Calu3 (cell line): ENCODE measurements at places on chromosomes 3 and 15.

DNA sequence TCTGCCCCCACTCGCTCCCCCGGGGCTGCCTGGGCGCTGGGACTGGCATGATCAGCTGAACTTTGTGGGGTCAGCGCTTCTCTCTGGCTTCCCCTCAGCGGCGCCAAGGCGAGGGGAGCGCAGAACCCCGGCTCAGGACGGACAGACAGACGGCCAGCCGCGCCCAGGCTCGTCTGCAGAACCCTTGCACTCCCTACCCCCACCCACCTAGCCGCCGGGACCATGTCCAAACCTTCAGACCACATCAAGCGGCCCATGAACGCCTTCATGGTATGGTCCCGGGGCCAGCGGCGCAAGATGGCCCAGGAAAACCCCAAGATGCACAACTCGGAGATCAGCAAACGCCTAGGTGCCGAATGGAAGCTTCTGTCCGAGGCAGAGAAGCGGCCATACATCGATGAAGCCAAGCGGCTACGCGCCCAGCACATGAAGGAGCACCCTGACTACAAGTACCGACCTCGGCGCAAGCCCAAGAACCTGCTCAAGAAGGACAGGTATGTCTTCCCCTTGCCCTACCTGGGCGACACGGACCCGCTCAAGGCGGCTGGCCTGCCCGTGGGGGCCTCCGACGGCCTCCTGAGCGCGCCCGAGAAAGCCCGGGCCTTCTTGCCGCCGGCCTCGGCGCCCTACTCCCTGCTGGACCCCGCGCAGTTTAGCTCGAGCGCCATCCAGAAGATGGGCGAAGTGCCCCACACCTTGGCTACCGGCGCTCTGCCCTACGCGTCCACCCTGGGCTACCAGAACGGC is 621 bp downstream of the SOX14 start:
- no peak for DNase-seq

GRCh38 chr15:75431270-75431669 is 20.2 kb downstream of the SIN3A start:
- DNase-seq, result no peak

- DNase-seq, result no peak
These were observed 10.3 kb downstream of the ACSBG1 start for GRCh38 chr15:78224023-78224411.

GRCh38 chr3:135513106-135514059 is 452.1 kb upstream of the PPP2R3A start:
- peak; percentile 42 for DNase-seq

- DNase-seq, result no peak
These were observed 19.1 kb downstream of the KLF15 start for GRCh38 chr3:126337980-126338651.

DNA sequence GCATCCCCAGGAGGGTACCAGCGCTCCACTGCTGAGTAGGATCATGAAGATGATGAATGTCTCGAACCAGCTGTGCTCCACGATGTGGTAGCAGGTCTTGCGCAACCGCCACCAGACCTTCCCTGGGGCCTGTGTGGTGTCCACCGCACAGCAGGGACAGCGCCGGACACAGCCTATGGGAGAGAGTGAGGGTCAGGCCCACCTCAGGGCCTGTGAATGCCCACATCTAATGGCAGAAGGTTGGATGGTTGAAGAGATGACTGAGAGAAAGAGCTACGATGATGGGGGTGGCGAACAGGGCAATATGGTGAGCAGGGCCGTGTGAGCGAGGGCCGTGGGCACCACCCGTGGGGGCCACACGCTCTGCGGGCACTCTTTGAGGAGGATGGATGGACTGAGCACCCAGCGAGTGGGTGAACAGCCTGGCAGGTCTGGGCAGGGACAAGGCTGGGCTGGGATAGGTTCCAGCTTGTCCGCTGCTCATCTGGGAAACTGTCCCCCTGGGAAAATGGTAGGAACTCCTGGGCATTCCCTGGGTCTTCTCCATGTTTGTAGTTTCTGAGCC is 74.1 kb downstream of the SCN5A start:
- no peak for DNase-seq

DNA sequence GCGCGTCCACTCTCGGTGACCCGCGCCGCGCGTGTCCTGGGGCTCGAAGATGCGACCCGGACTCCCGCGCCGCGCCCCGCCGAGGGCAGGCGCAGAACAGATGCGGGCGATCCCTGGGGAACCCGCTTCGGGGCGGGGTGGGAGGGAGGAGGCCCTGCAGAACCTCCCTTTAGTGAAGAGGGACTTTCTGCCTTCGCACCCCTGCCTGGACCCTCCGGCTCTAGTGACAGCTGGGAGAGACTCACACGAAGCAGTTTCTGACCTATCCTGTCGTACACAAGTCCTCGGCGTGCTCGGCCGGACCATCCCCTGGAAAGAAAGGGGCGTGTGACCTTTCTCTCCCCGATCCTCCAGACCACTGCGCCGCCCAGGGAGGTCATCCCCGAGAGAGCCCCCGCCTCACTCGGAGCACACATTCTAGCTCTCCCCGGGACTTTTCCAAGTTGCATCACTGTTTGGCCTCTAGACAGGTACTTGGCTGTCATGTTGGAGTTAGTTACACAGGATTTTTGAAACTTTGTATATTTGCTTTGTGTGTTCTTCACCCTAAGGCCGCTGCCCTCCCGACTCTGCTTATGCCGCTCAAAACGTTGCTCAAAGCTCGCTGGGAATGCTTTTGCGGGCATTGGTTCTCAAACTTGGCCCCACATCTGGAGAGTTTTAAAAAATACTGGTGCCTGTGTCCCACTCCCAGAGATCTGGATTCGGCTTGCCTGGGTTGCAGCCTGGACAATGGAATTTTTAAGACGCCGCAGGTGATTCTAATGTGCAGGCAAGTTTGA is 582 bp downstream of the CGNL1 start:
- DNase-seq, result peak; percentile 20

GRCh38 chr3:10688126-10688525 is 127.9 kb upstream of the SLC6A11 start:
- no peak for DNase-seq

DNA sequence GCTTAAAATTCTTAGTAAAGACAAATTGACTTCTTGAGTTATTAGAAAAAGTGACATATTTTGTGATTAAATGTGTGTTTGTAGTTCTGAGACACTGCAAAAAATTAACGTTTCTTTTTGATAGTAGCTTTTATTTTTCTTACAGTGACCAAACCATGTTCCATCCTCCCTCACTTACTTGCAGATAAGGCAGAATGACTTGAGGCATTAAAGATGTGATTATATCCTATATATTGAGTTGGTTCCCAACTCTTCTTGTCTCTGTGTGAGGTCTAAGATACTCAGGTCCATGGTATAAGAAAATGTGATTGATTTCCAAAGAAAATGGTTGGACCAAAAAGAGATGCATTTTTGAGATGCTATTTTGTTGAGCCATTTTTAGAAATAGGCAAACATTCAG is 238.3 kb upstream of the NR2F2 start:
- DNase-seq, result no peak
